Kidney capillary endothelial cell (primary cell): ENCODE measurements at places on chromosomes 3 and 15.

DNA sequence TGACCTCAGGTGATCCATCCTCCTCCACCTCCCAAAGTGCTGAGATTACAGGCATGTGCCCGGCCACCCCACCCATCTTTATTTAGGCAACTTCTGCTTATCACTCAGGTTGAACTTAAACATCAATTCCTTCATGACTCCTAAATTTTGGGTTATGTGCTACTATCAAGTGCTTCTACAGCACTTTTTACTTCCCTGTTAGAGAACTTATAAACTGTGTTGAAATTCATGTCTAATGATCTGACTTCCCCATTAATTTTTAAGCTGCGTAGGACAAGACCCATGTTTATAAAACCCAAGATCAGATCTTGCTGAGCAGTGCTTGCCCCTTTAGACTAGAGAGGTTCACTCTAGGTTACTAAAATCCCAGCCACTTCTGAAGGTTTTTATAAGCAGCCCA is 266.2 kb upstream of the TPRG1 start:
- DNase-seq: no peak

DNA sequence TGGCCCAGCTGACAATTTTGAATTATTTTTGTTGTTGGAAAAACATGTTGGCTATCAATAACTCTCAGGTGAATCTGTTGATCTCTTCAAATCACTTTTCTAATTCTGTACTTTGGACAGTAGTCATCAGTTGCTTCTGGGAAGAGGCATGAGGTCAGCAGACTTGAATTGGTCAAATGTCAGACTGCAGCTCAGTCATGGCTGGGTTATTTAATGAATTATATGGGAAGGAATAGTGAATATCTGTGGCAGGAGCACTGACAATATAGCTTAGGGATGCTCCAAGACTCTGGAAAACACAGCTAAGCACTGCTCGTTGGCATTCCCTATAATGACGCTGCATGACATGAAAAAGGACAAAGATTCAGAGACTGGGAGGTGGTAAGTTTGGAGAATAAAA is 98.8 kb upstream of the GAP43 start:
- DNase-seq: no peak

- DNase-seq: peak; percentile 73
These were observed 11.0 kb downstream of the ETV5 start for GRCh38 chr3:186097663-186098451.

DNA sequence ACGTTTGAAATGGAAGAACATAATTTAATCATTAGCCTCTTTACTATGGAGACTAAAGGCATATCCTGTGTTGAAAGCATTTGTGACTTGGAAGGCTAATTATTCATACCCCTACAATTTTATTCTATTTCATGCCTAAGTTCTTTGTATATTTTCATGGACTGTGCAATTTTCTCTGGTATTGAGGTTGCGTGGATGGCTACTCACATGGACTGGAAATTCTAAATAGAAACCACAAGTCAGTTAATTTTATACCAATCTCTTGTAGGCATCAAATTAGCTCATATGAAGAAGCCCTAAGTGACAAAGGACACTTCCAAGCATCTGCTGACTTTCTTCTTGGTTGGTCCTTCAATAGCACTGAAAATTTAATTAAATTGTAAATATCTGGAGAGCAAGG is 1353.5 kb downstream of the ROBO1 start:
- DNase-seq: no peak

DNA sequence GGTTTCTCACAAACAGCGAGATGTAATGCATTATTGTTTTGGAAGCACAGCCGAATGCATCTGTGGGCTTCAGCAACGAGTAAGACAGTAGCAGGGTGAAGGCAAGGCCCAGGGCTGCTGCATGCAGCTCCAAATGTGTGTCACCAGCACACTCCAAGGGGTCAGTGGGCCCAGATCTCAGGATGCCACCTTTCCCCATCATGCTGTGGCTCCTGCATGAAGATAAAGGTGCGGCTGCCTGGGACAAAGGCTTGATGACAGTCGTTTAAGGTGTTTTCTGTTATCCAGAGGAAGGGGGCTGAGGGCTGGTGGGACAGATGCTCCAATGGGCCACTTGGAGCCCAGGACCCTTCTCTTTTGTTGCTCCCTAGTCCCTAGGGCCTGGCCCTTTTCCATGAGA is 13.2 kb downstream of the C3orf22 start:
- DNase-seq: no peak

- DNase-seq: no peak
These were observed 145.1 kb downstream of the VGLL4 start for GRCh38 chr3:11498646-11499045.

GRCh38 chr3:16143861-16144447 is 30.5 kb upstream of the GALNT15 start:
- DNase-seq: no peak

GRCh38 chr3:27108322-27108721 is 260.9 kb downstream of the NEK10 start:
- DNase-seq: no peak

DNA sequence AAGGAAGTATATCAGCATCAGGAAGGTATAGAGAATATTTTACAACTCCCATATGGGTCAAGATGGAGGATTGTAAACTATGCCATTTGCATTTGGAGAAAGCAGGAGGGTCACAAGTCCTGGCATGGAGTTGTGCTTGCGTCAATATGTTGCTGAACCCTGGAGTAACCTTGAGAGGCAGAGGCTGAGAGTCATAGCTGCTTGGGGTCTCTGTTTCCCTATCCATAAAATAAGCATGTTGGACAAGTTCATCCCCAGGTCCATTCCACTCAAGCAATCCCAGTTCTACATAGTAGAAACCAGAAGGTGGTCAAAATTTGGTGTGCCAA is 273.6 kb downstream of the MECOM start:
- DNase-seq: no peak

DNA sequence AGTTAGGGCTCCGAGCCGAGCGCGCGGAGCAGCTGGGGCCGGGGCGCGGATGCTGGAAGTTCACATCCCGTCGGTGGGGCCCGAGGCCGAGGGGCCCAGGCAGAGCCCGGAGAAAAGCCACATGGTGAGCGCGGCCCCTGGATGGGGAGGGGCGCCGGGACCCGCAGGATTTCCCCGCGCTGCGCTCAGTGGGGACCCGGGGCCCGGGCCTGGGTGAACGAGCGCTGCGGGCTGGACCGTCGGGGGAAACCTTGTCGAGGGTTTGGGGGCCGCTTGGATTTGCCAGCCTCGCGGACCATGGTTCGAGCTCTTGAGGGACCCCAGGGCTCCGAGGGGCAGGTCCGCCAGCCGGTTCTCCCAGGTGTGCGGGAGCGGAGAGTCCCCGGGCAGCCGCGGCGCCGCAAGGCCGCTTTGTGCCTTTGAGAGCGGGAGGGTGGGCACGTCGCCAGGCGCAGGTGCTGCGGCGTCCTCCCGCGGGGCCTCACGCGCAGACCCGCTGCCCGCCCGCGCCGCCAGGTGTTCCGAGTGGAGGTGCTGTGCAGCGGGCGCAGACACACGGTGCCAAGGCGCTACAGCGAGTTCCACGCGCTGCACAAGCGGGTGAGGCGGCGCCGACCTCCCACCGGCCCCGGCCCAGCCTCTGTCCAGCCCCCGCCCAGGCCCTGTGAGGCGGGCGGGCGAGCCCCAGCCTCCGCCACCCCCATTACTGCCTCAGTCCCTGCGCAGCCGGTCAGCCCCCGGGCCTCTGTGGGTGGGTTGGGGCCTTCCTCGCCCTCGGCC is at the start of gene SNX22:
SNX22 (plus strand) TSS at position 5 of the 780 bp plus-strand sequence; CDS start at position 50, 45 bp downstream.
- DNase-seq: no peak

DNA sequence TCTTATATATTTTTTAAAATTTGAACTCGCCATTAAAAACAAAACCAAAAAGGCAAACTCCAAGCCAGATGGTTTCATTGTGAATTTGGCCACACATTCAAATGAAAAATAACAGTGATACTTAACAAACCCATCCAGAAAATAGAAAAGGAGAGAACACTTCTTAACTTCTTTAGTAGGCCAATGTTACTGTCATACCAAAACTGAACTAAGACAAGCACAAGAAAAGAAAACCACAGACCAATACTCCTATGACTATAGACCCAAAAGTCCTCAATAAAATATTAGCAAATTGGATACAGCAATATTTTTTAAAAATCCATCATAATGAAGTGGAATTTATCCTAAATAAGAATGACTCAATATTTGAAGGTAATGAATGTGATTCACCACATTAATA is 73.5 kb upstream of the ALDH1A3 start:
- no peak for DNase-seq

- no peak for DNase-seq
These were observed 5.9 kb upstream of the ZNF620 start for GRCh38 chr3:40499952-40500351.

GRCh38 chr3:14832975-14833722 is 14.4 kb downstream of the FGD5 start:
- DNase-seq: no peak

GRCh38 chr3:45826321-45826720 is 15.6 kb downstream of the LZTFL1 start:
- no peak for DNase-seq

GRCh38 chr15:49864251-49864650 is 243.4 kb downstream of the DTWD1 start:
- no peak for DNase-seq

GRCh38 chr3:79233431-79234060 is 534.3 kb downstream of the ROBO1 start:
- DNase-seq: no peak

GRCh38 chr3:107847791-107848190 is 243.0 kb downstream of the CD47 start:
- no peak for DNase-seq

GRCh38 chr15:99504823-99505551 is 60.8 kb upstream of the MEF2A start:
- no peak for DNase-seq

DNA sequence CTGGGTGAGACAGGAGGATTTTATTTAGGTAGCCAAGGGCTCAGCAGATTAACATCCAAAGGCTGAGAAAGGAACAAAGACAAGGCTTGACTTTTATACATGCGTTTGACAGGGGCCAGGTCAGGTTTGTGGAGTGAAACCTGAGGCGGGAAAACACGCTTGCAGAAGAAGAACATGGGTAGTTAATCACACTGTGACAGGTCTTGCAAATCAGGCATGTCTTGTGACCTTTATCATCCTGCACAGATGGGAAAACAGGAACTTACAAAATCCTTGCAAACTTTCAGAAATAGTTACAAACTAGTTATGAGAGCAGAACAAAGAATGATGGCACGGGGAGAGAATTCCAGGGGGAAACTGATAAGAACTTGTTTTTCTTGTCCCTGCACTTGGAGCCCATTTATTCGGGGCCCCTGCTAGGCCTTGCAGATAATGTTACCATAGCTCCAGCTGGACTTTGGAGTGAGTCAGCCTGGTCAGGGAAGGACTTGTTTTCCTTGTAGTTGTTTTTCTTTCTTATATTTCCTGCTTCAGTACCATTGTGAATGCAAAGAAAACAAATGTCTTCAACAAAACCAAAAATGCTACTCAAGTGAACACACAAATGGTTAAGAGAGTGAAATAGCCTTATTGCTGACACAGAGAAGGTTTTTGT is 965.9 kb upstream of the ROBO1 start:
- peak; percentile 48 for DNase-seq

DNA sequence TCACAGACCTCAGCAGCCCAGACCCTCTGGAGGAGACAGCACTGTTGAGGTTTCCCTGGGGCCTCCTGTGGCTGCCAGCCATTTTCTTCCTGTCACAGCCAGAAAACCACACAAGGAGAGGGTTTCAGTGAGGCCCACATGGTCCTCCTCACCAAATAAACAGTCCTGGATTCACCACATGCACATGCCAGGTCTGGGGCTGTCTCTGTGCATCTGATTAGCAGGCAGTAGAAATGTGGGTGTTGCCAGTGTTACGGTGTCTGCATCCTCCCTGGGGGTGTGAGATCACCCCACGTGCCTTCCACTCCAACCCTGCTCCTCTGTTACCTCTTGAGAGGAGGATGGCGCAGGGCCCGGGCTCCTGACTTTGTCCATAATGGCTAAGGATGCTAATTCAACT is 140.4 kb downstream of the CHDH start:
- no peak for DNase-seq

GRCh38 chr3:104521606-104522336 is 844.9 kb upstream of the ALCAM start:
- DNase-seq: no peak

- DNase-seq: no peak
These were observed 20.5 kb downstream of the GALK2 start for GRCh38 chr15:49190586-49190985.

DNA sequence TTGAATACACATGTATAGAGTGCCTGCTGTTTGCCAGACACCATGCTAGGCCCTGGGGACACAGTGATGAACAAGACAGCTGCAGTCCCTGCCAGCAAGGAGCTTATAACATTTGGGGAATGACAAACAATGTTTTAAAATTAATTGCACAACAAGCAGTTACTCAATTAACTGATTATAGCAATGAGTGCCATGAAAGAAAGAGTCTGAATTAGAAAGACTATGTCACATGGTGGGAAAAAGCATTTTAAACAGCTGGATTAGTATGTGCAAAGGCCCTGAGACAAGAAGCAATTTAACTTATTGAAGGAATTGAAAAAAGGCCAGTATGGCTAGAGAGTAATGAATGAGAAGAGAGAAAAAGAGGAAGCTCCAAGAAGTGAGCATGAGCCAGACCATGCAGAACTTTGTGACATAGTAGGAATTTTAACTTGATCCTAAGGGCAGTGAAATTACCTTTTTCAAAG is 64.5 kb upstream of the PLXNA1 start:
- no peak for DNase-seq

GRCh38 chr3:29594261-29594660 is 313.4 kb downstream of the RBMS3 start:
- DNase-seq: no peak

- DNase-seq: no peak
These were observed 226.9 kb upstream of the CHRNA7 start for GRCh38 chr15:31803388-31803884.

- no peak for DNase-seq
These were observed 524.2 kb downstream of the NLGN1 start for GRCh38 chr3:173921732-173922131.

DNA sequence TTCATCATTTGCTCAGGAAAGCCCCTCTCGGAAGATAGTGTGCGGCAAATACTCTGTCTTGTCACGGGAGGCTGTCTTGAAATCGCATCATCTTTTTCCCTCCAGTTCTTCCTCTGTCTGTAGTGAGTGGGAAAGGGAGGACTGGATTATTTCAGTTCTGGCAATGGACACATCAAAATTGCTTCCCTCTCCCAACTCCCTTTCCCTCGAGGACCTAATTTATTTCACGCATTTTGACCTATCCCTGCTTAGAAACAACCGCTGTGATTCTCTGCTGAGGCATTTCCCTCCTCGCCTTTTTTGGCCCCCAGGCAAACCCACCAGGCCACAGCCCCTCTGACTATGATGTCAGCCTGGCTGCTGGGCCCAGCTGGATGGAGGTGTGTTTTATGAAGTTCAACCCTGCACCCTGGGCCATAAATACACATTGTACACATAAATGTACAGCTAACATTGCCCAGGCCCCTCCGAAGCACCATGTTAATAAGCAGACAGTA is 138.7 kb upstream of the LRTM1 start:
- DNase-seq: no peak

GRCh38 chr3:179961703-179962078 is 75.0 kb downstream of the PEX5L start:
- no peak for DNase-seq

GRCh38 chr3:111767756-111768445 is 91.2 kb upstream of the PHLDB2 start:
- no peak for DNase-seq

GRCh38 chr15:100596792-100597191 is 5.2 kb downstream of the LINS1 start:
- no peak for DNase-seq
